ENCODE measurements at places on chromosomes 7 and 10.

GRCh38 chr7:116670409-116671015 is 1.5 kb upstream of the MET start:
- DNase-seq, result no peak

DNA sequence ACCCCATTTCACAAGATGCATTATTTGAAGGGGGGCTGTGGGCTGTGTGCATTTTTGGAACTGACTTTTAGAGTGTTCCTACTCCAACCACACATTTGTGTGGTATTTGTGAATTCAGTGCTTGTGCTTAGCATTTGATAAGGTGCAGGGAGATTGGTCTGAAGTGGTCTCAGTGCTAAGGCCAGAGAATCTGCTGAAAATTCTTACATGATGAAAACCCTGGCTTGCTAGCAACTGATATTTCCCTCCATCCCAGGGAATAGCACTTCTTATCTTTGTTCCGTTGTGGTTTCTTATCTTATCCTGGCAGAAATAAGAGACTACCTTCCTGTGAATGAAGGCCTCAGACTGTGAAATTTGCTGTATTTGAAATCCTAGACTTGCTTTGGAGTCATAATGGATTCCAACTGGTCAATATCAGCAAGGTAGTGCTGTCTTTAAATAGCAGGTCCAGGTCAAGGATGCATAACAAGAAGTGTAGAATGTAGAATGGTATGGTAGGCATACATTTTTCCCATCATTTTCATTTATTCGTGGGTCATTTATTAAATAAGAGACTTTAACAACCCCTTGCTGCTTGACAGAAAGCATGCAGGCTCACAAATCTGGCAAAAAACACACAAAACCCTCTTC is 986.9 kb downstream of the REEP3 start:
- no peak for DNase-seq

- no peak for DNase-seq
These were observed 545.3 kb upstream of the VSTM2A start for GRCh38 chr7:53996876-53997275.

DNA sequence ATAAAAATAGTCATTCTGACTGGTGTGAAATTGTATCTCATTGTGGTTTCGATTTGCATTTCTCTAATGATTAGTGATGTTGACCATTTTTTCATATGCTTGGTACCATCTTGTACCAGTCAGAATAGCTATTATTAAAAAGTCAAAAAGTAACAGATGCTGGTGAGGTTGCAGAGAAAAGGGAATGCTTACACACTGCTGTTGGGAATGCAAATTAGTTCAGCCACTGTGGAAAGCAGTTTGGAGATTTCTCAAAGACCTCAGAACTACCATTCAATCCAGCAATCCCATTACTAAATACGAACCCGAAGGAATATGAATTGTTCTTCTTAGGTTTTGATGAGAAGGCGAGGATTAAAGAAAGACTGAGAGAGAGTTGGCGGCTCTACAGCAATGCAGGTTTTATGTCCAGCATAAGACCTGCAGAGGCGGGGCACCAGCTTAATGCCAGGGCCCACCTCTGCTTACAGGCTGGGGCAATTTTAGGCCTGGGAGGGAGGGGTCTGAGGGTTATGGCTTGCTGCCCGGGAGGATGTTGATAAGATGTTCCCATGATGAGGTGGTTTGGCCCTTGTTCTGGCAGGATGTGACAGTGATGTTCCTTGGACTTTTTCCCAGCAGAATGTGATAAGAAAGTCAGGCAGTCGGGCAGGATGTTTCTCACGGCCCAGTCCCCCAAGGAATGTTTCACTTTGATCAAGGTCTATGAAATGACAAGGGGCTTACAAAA is 74.4 kb downstream of the MEST start:
- no peak for DNase-seq

DNA sequence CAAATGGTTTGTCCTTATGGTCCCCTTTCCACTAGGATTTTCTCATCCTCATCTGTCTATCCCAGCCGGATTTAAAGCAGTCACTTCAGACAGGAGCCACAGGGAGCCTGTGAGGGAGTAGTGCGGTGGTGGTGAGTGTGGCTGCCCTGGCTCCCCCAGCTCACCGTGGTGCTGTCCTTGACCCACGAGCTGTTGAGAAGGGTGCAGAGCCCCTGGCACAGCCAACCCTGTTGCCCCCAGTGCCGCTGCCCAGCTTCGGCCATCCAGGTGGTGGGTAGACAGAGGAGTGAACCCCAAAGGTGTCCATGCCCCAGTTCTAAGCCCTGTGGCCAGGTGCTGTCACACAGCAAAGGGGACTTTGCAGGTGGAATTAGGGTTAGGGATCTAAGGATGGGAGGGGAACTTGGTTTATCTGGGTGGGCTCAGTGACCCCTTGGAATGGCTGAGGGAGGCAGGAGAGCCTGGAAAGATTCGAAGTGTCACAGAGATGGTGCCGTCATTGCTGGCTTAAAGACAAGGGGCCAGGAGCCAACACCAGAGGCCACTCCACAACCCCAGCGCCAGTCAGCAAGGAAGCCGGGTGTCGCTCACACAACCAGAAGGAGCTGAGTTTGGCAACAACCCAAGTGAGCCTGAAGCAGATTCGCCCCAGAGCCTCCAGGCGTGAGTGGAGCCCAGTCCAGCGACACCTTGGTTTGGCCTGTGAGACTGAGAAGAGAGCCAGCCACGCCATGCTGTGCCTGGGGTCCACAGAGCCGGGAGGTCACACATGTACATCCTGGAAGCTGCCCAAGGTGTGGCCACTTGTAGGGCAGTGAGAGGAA is 142.4 kb downstream of the ADCY1 start:
- DNase-seq, result no peak

DNA sequence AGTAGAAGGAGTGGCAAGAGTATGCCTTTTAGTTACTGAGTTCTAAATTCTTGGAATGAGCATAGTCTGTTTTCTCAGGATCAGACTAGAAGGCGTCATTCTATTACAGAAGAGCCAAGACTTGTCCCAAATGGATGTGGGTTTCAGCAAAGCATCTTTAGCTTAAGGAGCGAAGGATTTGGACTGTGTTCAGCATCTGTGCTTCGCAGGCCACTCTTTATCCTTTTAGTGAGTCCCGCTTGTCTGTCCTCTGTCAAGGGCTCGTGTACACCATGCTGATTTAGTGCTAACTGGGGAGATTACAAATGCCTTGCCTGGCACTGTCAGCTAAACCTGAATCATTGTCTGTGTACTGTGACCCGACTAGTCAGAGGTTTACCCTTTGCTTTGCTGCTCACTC is 465.7 kb downstream of the AUTS2 start:
- no peak for DNase-seq

DNA sequence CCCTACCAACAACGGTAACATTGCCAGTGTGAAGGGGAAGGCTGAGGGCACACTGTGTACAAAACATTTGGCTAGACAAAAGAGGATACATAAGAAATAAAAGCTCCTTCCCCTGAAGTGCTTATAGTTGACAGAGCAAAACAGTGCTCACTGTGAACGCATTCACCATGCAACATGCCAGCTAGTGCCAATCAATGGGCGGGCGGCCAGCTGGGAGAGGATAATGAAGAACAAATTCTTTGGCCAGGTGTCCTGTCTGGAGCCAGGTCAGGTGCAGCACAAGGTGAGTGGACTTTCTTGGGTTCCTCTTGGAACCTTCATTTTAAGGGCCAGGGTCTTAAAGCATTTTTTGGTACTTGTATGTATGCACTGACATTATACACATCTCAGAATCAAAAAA is 106.1 kb downstream of the ICA1 start:
- no peak for DNase-seq

GRCh38 chr7:74175340-74175739 is 1.2 kb downstream of the EIF4H start:
- DNase-seq, result no peak

DNA sequence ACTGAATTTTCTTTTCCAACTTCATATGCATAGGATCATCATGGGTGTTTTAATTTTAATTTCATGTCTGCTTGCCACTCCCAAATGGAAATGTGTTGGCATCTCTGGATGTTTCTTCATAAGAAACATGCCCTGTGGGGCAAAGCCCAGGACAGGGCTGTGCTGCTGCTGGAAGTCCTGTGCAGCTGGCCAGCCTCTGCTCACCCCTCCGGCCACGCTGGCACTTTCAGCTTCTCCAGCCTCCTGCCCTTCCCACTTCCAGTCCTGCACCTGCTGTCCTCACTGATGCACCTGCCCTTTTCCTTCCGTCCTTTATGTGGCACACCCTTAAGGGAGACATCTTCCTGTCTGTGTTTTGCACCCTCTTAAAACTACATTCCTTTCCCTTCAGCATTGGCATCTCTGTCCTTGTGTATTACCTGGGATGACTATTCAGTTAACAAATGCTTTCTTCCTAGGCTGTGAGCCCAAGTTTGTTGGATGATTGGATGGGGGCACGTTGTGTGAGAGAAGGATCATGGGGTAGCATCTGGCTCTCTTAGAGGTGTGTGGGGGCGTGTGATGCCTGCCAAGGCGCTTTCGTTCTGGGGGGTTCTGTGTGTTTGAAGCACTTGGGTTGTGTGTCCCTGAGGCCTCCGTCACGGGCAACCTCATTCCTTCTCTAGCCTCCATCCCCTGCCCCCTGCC is 56.8 kb downstream of the TCF7L2 start:
- DNase-seq, result no peak

DNA sequence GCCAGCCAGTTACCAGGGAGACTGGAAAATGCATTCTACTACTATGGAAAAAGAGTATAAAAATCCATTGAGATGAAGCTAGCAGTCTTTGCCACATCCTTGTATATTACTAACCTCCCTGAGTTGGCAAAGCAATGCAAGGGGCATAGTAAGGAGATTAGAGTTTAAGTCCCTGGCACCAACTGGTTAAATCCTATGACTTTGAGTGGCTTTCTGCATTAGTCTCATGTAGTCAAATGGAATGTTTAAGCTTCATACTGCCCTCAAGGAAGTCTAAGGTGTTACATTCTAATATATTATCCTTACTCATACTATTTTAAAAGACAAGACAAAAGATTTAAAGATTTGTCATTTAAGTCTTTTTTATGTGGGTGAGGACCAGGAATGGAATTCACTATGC is 110.1 kb downstream of the INHBA start:
- DNase-seq, result no peak

GRCh38 chr10:18144396-18144795 is 4.2 kb downstream of the CACNB2 start:
- DNase-seq, result no peak

DNA sequence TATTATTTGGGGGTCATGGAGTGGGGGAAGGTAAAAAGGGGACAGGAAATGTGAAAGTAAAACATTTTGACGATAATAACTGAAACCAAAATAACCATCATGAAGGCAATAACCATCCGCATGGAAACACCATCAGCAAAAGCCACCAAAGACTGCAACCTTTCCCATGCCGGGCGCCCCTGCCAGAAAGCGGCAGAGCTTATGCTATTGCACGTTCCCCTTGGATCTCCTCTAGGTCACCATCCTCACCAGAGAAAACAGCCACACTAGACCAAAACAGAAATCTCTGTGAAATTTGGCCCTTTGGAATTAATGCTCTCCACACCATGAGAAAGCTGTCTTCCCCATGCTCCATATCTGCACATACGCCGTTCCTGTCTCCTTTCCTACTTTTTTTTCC is 31.1 kb downstream of the DRGX start:
- DNase-seq, result no peak

GRCh38 chr10:71216751-71217265 is 4.4 kb downstream of the UNC5B start:
- DNase-seq, result no peak

DNA sequence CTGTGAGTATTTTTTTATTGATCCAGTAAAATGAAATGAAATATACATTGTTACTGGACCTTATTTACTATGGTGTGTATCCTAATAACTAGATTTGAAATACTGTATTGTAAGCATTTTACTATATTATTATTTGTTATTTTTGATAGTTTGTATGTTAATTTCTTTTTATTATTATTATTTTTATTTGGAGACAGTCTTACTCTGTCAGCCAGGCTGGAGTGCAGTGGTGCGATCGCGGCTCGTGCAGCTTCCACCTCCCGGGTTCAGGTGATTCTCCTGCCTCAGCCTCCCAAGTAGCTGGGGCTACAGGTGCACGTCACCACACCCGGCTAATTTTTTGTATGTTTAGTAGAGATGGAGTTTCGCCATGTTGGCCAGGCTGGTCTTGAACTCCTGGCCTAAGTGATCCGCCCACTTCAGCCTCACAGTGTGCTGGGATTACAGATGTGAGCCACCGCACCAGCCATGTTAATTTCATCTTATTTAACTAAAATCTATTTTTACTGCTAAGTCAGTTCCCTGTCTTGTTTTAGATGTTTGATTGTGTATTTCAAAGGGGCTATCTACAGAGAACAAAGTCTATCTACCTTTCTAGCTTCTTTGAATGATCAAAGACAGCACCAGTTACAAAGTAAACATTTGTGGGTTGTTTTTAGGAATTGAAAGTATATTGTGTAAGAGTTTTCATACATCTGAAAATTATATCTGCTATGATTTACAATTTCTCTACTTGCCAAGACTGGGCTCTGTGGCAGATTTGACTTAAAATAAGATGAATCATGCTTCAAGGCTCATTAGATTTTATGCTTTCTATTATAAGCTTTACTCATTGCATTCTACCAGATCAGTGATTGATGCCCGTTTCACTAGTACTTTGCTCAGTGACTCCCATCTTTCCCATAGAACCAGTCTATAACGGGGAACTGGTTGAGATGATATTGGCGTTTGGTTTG is 41.6 kb downstream of the CDC123 start:
- DNase-seq, result no peak

DNA sequence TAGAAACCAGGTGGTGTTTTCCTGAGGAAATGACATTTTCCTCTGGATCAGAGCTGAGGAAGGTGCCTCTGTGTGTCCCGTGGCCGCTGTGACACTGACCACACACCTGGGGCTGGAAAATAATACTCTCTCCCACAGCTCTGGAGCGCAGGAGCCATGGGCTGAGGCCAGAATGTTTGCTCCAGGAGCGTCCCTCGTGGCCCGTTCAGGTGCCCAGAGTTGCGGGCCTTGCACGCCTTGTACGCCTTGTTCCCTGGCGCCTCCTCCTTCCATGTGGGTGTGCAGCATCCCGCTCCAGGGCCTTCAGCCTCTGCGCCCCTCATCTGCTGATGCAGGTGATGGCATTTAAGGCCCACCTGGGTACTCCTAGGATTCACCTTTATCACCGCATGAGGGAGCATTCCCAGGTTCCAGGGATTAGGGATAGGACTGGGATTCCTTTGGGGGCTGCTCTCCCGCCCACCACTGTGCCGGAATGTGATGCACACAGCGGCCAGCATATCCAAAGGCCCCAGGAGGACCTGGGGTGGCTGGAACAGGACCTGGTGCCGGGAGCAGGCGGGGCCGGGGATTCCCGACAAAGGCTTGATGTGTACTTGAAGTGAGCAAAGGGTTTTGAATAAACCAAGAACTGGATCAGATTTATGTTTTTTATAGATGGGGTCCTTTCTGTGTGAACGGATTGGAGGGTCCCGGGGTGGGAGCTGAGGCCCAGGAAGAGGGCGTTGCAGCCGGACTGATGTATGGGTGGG is 44.0 kb downstream of the PITRM1 start:
- DNase-seq, result no peak

All from activated naive CD8-positive, alpha-beta T cell treated with anti-CD3 and anti-CD28 coated beads, Interleukin-2, amount 10 ng/mL, durations not matched to agents 7 days and 5 days (primary cell).